ENCODE measurements at places on chromosomes 2 and 18.

DNA sequence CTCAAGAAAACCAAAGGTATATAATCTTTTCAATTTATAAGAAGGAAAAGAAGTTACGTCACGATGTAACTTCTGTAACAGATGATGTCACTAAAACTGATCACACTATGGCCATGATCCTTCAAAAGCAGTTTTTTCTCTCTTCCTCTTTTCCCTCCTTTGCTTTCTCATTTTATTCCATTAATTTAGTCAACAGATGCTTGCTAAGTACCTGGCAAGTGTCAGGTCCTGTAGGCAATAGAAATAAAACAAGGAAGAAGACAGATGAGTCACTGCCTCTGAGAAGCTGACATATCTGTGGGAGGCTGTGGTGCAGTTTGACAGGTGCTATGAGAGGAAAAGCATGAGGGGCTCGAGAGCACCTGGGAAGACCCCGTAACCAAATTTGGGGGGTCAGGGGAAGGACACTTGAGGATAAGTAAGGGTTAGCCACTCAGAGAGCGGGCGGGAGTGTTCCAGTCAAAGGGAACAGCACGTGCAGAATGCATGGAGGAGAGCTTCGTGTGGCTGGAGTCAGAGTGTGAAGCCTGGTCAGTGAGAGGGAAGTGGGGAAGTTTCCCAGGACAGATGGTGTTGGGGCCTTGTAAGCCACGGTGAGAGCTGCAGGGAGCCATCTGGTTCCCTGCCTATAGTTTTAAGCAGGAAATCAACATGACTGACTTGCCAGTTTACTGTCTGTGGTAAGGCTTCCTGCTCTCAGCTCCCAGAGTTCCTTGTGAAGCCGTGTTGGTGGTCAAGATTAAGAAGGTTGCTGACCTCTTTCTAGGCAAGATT lies 198.8 kb upstream of the FOSL2 start:
- DNase-seq = no peak

GRCh38 chr2:191983186-191983585 lies 136.3 kb upstream of the CAVIN2 start:
- DNase-seq = no peak

DNA sequence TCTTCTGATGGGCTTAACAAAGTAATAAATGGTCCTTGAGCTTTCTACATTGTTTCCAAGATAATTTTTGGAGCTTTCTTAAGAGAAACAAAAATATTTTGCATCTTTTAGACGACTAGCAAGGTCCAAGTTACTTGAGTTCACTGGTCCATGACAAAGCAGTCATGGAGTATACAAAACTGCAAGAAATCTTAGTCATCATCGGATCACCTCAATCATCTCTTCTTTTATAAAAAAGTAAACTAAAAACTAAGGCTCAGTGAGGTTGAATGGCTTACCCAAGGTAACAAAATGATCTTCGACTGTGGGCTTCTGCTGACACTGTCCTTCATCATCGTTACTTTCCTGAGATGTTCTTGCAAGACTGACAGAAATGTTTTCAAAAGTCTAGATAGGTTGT lies 11.9 kb downstream of the FIGN start:
- no peak for DNase-seq

GRCh38 chr2:230416061-230416721 lies at the start of gene SP100:
SP100 (plus strand) TSS chr2:230416201; CDS start chr2:230416297, 96 bp downstream.
- peak; percentile 50 for DNase-seq

All from 8988T (cell line).